ENCODE measurements at places on chromosomes 4 and X.
A peak's percentile ranks its signal among the peaks of the same experiment; 100 is the strongest.

DNA sequence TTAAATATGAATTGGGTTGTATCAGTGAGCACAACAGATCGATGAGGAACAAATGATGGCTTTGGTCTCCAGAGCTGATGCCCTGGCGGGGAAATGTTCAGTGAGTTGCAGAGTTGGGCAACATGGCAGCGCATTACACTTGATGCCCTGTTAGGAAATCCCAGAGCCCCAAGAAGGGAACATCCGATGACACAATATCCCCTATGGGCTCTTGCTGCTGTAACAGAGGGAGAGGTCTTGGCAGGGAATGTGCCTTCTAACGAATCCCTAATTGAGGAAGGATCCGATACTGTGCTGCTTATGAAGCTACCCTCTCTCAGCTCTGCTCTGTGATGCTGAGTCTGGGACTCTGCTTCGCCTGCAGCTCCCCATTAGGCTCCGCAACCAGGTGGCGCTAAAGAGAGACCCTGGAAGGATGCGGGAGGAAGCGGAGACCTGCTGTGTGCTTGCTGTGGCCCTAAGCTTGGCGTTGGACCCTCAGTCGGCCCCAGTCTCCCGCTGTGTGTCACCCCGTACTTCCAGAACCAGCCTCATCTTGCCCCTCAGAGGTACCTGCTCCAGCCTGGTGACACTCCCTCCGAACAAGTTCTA, 38.9 kb downstream of the PDHA1 start:
- DNase-seq = peak; percentile 50

DNA sequence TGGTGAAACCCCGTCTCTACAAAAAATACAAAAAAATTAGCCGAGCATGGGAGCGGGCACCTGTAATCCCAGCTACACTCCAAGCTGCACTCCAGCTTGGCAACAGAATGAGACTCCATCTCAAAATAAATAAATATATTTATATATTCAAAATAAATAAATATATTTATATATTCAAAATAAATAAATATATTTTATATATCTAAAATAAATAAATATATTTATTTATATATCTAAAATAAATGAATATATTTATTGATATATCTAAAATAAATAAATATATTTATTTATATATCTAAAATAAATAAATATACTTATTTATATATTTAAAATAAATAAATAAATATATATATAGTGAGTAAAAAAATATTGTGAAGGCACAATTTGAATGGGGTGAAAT, 63.4 kb upstream of the EXOC1L start:
- no peak for DNase-seq

DNA sequence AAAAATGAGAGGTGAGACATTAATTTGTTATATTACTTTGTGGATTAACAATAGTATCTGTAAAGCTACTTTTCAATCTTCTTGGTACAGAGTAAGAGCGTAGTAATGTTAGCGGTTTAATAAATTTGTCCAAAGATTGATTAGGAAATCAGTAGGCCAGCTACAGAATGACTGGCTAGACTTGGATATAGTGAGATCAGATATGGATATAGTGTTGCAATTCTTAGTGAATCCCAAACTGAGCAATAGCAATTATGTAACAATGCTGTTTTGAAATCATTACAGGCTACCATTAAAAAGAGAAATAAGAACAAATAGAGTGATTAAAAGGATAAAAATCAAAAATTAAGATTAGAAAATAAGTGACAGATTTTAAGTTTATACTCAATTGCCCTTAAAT, 847 bp upstream of the UGT2A2 start:
- no peak for DNase-seq

- no peak for DNase-seq
Measured at GRCh38 chr4:175874306-175874705, 62.2 kb upstream of the GPM6A start.

GRCh38 chr4:149166365-149166764, 649.3 kb downstream of the IQCM start:
- DNase-seq = no peak

DNA sequence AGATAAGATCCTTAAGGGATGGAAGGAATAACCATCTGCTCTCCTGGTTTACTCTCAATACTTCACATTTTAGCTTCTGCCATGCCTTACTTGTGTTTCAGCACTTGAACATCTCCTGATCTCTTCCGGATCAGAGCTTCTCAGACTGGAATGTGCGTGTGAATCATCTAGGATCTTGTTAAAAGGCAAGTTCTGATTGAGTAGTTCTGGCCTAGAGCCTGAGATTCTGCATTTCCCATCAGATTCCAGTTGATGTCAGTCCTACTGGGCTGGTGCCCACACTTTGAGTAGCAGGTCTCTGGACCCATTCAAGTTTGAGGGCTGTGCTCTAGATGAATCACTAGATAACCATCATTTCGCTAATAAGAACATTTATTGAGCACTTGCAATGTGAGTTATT, 20.0 kb downstream of the NDP start:
- no peak for DNase-seq
